ENCODE measurements at places on chromosomes 11 and 22.

DNA sequence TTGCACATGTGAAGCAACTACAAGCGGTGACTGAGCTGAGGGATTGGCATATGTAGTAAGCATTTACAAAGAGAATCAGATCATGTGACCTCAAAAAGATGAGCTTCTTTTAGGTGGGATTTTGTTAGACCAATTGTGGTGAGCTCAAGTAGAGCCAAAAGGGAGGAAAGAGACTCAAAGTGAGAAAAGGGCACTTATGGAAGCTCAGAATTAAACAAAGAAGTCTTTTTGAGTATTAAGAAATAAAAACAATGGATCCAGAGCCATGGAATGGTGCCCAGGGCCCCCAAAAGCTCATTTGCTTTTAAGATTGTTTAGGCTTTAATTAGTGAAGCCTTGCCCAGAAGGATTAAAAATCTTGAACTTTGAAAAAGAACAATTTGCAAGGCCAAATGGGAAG, 246.7 kb upstream of the MPPED2 start:
- no peak for DNase-seq

DNA sequence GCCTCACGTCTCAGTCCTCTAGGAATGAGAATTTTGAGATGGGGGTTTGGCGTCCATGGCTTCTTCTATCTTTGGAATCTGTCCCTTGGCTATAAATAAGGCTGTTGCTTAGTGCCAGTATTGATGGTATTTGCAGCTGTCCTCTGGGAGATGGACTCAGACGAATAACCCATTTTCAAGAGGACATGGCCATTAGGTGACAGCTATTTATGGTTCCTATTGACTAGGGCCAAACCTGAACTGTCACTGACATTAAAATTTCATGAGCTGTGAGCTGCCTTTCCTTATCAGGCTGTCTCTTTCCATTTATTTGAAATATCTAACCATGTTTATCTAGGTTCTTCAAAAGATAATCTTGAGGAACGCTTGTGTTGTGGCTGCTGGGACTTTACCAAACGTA, 92.7 kb downstream of the NAV2 start:
- DNase-seq = no peak

- no peak for DNase-seq
Measured at GRCh38 chr22:17780116-17780740, 6.0 kb upstream of the BID start.

DNA sequence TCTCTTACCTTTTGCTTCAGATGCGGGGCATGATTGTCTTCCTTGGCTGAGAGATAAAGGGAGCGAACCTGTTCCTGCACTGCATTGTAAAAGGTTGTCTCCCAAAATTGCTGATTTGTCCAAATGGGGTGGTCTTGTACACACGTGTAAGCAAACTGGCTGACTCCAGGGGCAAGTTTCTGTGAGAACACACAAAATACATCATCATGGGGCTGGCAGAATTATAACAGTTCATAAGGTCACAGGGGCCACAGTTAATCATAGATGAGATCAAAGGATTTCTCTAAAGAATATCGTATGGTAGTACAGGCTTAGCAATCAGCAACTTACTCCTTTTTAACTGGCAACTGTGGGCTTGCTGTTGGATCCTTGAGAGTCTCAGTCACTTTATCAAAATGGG, 194.3 kb downstream of the SWAP70 start:
- no peak for DNase-seq

DNA sequence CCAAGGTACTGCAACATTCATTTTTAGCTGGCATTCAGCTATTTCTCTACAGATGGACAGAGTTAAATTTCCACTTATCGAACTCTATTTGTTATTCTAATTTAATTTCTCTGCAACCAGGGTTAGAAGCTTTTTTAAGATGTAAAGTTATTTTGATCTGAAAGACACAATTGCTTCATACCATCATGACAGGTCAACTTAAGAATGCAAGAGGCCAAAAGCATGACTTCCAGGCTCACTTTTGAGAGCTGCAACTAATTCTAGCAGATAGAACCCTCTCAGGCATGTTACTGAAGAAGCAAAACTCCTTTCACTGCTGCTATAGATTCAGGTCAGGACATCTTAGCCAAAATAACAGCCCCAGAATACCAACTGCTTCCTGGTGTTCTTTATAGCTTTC, 86.5 kb upstream of the GALNT18 start:
- no peak for DNase-seq

Data from NCI-H1436 treated with DMSO at 0.1 percent for 48 hours (cell line).